ENCODE measurements at places on chromosomes 12 and 14.
A peak's percentile ranks its signal among the peaks of the same experiment; 100 is the strongest.

- DNase-seq = no peak
Measured at GRCh38 chr12:79115743-79116142, 251.2 kb downstream of the SYT1 start.

- DNase-seq = no peak
Measured at GRCh38 chr12:19298836-19299605, 140.3 kb upstream of the AEBP2 start.

- no peak for DNase-seq
Measured at GRCh38 chr14:61569308-61569707, 126.0 kb upstream of the HIF1A start.

DNA sequence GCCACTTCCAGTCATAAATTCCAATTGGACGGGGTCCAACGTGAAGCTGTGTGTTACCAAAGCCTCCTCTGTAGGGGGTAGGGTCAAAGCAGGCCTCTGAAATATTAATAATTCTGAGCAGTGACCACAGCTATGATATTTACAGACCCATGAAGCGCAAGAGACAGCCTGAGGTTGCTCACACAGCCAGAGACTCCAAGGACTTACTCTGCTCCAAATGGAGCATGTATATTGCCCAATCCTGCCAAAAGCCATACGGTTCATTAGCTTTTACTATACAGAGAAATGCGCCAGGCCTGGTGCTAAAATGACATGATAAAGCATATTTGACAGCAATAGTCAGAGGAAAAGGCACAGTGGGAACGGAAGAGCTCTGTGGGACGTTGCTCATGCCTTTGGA is 151.3 kb downstream of the PAH start:
- DNase-seq = no peak

- DNase-seq = no peak
Measured at GRCh38 chr14:91223028-91223783, 21.3 kb downstream of the GPR68 start.

GRCh38 chr12:27958675-27959074 is 13.9 kb downstream of the PTHLH start:
- DNase-seq = peak; percentile 49

GRCh38 chr12:24775073-24775472 is 173.8 kb downstream of the BCAT1 start:
- DNase-seq = no peak

- no peak for DNase-seq
Measured at GRCh38 chr14:100303925-100304324, 2.3 kb downstream of the SLC25A29 start.

DNA sequence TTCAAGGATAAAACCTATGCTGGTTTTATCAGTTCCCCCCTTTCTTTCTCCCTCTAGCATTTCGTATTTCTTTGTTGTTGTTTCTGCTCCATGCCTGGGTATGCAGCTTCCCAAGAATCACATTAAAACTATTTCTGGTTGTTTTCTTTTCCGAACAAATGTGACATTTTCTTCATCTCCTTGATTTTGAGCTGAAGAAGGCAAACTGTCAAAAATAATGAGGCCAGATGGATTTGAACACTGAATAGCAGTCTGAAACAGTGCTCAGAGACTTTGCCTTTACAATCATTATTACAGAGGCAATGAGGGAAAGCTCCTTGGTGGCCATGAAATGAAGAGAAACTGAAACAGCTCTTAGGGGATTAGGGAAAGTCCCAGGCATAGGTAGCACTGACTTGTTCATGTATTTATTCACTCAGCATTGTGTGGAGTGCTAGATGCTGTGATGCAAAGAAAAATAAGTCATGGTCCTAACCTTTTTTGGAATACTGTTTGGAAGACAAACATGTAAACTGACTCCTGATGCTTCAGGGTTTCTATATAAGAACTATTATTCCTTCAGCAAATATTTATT is 319.5 kb downstream of the FUT8 start:
- no peak for DNase-seq

- DNase-seq = no peak
Measured at GRCh38 chr14:72472845-72473244, 421.1 kb downstream of the DPF3 start.

DNA sequence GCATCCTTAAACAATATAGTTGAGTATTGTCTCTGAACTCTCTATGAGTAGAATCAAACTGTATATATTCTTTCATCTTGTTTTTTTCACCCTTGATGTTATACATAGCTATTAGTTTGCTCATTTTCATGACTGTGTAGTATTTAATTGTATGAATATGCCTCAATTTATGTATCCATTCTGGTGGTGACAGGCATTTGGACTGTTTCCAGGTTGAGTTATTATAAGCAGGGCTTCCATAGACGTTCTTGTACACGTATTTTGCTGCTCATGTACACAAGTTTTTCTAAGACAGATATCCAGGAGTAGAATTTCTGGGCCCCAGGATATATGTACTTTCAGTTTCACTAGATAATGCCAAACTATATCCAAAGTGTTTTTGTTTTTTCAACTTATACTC is 211.4 kb downstream of the NTF3 start:
- no peak for DNase-seq

DNA sequence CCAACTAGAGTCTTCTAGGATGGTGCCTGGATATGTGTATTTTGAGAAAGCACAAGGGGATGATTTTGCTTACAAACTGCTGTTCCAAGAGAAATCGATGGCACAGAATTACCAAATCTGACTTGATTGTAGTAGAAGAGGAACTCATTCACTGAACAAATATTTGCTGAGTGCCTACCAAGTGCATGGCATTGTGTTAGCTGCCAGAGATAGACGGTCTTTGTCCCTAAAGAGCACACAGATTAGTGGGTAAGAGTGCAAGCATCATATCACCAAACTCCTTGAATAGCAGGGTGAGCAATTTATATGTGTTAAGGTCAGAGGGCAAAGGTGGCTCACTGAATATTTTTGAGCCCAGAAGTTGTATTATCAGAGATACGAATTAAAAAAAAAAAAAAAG is 3.5 kb upstream of the FOXN3 start:
- DNase-seq = no peak

DNA sequence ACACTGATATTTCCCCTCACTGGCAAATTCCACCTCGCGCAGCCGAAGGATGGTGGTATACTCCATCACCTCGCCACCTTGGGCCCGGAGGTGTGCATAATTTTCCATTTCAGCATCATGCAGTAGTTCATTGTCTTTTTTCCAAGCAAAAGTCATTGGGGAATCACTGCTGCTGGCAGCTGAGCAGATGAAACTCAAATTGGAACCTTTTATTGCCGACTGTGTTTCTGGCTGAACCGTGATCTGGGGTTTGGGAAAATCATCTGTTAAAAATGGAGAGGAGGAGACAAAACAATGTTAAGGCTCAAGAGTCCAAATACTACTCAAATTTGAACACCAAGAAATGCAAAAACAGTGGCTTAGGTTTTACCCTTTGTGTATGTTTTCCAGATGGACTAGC is 39.7 kb downstream of the LRIG3 start:
- peak; percentile 84 for DNase-seq

Data from muscle of arm (tissue), 14 donors.